ENCODE measurements at places on chromosomes 5 and 9.

DNA sequence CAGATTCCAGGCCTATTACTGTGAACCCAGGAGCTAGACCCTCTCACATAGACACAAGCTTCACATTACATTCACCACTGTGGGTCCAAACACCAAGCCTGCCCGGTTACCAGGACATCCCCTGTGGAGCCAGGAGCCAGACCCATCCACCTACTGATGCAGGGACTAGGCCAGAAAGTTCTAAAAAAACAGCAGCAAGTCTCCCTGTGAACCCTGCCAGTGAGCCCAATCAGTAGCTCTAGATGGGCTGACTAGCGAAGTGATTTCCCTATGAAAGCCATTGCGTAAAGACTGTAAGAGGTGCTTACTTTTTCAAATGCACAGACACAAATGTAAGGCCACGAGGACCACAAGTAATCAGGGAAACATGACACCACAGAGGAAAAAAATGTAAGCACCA lies 352.3 kb downstream of the TMEM161B start:
- no peak for DNase-seq

DNA sequence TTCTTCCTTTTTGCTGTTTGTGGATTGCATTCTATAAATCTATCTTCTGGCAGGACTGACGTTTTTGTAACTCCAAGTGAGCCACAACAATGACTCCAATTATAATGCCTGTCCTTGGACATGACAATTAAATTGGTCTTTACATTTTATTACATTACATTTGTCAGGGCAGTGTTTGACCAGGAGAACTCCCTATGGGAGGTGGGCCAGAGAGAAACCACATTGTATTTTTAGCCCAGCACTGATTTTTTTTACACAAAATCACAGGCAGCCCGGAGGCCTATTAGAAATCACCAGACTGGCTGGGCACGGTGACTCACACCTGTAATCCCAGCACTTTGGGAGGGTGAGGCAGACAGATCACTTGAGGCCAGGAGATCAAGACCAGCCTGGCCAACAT lies 99.1 kb upstream of the SMC5 start:
- DNase-seq: no peak

- DNase-seq: no peak
These were observed 11.8 kb upstream of the CHD1 start for GRCh38 chr5:98940581-98940980.

GRCh38 chr5:36269478-36269877 lies 27.8 kb upstream of the NADK2 start:
- DNase-seq: no peak

DNA sequence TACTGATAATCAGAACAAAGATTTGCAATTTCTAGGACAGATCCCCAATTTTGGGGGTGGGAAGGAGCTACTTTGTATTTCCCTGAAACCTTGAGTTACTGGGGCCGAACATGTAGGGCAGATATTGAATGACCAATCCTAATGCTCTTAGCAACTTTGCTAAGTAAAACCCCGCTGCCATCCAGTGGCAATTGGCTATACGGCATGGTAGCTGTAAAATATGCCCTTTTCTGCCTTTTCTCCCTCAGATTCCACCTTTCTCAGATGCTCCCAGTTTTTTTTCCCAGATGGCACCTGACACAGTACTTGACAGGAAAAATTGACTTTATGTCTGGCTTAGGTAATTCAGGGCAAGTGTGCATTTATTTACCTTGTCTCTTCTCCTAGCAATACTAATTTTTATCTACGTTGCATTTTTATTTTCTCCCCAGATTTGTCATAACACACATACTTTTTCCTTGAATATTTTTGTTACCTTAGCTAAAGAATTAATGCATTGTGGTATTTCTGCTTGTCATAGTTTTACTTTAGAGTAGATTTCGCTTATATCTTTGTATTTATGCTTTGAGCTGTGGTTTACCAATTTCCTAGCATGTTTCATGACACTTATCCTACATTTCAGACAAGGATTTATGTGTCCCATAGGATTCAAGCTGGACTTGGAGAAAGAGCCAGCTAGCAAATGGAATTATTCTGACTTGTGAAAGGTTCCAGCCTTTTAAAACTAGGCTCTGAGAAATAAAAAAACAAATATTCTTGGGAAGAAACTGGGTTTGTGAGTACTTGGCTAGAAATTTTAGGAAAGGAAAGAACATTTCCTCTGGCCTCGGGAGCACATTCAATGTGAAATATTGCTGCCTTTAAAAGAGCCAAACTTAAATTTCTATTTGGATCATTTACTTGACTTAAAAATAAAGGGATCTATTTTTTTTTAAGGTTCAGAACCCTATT lies 37.4 kb downstream of the PIK3R1 start:
- DNase-seq: peak; percentile 86

GRCh38 chr9:94014066-94014654 lies 59.0 kb upstream of the BARX1 start:
- peak; percentile 73 for DNase-seq

- no peak for DNase-seq
These were observed 355.6 kb upstream of the IZUMO3 start for GRCh38 chr9:24901319-24901718.

DNA sequence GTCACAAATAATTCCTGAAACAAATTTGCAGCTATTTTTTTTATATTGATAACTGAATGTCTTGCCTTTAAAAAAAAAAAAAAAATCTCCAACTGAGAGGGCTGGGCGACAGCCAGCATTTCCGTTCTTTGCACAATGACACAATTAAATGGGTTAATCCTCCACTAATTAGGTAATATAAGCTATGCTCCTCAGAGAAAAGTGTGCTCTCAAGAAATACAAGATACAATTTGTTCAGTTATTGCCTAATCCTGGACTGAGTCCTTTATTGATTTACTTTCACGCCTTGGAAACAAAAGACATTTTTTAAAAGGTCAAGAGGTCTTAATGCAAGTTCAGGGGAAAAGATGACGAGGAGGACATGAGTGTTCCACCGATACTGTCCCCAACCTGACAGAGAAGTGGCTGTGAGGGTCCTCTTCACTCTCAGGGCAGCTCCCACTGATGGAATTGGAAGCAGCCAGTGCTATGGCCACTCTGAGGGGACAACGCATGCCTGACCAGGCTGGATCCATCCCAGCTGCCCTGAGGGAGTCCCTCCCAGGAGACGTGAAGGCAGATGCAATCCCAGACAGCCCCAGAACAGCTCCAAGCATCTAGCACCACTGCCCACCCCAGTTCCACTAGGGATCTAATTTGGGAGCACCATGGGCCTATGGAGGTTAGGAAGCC lies 220.7 kb downstream of the GNA14 start:
- DNase-seq: no peak

DNA sequence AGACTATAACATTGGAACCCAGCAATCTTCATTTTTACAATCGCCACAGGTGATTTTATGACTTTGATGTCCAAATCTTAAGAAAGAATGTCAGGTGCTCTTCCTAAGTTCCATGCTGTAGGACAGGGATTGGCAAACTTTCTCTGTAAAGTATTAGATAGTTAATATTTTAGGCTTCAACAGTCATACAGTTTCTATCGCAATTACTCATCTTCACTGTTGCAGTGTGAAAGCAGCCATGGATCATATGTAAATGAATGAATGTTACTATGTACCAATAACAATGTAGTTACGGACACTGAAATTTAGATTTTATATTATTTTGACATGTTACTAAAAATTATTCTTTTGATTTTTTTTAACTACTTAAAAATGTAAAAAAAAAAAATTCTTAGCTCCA lies 169.7 kb downstream of the DTWD2 start:
- no peak for DNase-seq

DNA sequence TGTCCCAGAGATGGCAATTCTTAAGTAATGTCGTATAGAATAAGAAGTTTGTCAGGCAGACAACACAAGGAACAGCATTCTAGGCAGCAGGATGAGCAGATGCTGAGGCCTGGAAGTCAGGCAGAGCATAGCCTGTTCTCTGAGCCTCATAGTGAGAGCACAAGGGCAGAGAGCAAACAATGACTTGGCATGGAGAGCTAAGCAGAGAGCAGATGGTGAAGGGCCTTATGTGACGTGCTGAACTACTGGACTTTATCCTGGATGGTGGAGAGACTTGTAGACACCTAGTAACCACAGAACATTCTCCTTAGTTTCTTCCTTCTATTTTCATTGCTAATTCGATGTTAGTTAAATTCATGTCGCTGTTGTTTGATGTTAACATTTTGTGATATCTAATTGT lies 60.1 kb downstream of the KCTD16 start:
- DNase-seq: no peak

DNA sequence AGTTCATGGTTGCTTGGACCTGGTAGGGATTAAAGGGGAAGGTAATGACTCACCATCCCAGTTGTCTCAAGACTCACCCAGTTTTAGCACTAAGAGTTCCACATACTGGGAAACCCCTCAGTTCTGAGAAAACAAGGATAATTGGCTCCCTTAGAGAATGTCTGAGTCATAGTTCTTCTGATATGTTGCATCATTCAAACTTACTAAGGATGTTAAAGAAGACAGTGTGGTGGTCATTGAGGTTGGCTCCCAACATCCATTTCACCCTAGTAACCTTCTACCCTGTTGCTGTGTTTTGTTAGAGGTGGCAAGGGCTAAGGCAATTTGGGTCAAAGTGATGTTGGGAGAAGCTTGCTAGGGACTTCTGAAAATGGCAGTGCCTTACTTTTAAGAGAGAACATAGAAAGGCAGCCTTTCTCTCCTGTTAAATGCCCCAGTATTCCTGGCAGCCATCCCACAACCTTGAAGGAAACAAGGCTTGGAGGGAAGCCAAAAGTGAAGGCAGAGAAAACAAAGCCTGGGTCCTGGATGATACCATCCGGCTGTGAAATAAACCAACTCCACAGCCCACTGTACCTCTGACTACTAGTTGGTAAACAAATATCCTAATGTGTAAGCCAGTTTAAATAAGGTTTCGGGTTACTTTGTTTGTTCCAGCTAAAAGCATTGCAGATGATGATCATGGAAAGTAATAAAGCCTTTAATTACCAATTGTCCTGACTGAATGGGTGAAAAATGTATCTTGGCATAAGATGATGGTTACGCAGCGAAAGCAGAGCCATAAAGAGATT lies 80.4 kb upstream of the ADAMTSL1 start:
- peak; percentile 82 for DNase-seq

DNA sequence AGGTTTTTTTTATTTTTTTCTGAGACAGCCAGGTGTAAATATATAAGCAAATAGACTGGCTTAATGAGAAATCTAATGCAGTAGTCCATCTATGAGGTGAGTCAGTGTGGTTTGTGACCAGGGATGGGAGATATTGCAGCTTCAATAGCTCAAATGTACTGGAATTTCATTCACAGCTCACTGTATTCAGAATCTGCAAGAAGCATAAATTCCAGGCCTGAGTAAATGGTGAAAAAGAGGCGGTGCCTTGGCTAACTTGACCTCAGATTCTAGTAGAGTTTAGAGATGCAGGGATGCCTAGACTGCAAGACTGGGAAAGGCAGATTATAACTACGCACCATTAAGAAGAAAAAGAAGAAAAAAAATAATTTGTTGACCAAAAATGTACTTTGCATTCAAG lies 151.9 kb upstream of the SMC2 start:
- DNase-seq: no peak

DNA sequence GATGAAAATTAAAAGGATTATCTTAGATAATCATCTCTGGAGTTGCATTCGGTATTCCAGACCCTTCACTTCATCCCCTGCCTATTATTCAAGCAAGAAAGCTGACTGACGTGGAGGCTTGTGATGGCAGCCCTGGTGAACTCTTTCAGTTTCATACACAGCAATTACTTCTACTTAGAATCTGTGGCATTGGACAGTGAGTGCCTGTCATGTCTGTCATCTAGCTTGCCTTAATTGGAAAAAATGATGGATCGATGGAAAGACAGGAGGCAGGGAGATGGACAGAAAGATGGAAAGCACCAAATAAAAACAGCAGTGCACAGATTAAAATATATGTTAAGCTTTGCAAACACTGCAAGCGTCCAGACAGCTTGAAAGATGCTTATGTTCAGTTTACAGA lies 1371.0 kb upstream of the CDH6 start:
- no peak for DNase-seq

DNA sequence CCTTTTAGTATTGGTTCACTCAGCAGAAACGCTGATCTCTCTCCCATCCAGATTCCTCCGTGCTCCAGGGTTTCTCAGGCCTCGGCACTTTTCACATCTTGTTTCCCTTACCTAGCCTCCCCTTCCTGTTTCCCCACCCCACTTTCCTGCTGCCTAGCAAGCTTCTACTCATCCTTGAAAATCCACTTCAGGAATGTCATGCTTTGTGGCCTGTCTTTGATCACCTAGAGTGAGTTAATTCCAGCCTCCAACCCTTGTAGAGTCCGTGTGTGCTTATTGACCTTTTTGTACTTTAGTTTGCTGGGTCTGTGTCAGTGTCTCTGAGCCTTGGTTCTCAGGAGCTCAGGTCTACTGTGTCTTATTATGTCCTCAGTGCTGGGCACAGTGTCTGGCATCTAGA lies 116.6 kb downstream of the AOPEP start:
- no peak for DNase-seq

Measured in RWPE1 (cell line).